Cerebellar nuclear complex (tissue), 1 donor: ENCODE measurements at places on chromosomes 4 and X.
A peak's percentile ranks its signal among the peaks of the same experiment; 100 is the strongest.

- DNase-seq: no peak
These were observed 9.9 kb downstream of the FAM200B start for GRCh38 chr4:15691346-15692135.

DNA sequence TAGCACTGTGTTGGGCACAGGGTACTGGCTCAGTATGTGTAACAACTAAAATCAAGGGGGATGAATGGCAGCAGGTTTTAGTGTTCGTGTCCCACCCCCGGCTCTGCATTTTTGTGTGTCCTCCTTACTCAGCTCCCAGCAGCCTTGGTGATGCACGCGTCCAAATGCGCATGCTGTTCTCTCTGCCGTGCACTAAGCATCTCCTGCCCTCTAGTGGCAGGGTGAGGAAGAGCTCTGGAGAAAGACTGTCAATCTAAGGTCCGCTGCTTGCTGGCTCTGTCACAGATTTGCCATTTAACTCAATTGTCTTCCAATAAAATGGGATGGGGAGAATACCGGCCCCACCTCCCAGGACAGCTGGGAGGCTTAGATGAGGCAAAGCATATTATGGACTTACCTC, 61.4 kb downstream of the WFS1 start:
- no peak for DNase-seq

DNA sequence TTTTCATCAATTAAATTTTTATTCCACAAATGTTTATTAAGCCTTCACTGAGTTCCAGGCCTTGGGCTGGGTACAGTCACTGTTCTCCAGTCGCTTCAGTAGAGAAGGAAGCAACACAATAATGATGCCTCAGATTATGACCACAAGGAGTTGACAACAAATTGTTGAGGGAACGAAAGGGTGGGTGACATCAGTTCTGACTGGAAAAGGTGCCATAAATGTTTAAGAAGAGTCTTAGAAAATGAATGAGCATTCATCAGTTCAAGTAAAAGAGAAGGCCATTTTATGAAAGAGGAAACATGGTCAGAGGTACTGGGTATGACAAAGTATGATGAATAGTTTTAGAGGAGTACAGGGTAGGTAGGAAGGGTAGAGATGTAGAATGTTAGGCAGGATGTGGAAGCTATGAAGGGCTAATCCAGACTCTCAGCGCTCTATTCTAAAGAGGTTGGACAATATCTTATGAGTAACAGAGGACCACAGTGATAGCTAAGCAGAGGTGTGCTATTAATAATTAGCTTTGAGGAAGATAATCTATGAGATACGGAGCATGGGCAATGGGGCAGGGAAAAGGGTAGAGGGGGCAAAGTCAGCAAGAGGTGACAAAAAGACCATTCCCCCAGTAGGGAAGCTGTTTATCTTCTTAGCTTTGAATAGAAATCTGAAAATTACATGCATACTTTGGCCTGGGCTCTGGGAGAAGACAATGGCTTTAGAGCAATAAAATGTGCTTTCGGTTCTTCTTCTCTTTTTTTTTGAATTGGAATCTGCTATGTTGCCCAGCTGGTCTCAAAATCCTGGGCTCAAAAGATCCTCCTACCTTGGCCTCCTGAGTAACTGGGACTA, 20.4 kb downstream of the AFP start:
- no peak for DNase-seq

- DNase-seq: no peak
These were observed 37.3 kb downstream of the ACOX3 start for GRCh38 chr4:8403173-8403753.

DNA sequence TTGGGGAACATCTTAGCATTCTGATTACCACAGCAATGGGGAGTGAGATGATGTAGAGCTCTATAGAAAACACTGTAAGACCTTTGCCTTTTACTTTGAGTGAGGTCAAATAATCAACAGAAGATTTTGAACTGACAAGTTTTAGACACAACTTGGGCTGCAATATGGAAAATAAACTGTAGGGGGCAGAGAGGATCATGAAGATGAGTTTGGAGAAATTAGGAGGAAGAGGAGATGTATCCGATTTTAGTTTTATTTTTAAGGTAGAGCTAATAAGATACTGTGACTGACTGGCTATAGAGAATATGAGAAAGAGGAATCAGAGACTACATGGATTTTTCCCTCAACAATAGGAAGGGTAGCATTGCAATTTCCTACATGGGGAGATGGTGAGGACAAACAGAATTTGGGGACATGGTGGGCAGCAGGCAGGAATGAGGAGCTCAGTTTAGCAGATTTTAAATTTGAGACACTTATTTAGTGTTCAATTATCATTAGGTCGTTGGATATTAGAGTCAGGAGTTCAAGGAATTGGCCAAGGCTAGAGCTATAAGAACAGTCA, 563.1 kb downstream of the INPP4B start:
- DNase-seq: no peak

DNA sequence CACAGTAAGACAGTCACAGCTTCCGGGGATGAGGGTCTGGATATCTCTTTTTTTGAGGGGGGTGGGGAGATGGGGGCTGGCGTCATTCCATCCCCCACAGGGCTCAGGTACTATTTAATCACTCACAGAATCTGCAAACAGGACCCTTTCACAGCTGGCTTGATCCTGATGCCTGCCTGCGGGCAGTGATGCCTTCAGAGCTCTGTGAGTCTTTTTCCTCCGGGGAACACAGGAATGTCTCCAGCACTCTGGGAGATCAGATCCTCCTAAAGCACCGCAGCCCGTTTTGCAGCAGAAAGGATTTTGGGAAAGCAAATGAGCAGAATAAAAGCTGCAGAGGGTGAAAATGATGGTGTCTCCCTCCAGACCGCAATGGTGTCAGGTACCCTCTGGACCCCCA, 13.2 kb upstream of the SHOX start:
- no peak for DNase-seq

- no peak for DNase-seq
These were observed 6.9 kb downstream of the GUCY1A1 start for GRCh38 chr4:155673453-155673979.

DNA sequence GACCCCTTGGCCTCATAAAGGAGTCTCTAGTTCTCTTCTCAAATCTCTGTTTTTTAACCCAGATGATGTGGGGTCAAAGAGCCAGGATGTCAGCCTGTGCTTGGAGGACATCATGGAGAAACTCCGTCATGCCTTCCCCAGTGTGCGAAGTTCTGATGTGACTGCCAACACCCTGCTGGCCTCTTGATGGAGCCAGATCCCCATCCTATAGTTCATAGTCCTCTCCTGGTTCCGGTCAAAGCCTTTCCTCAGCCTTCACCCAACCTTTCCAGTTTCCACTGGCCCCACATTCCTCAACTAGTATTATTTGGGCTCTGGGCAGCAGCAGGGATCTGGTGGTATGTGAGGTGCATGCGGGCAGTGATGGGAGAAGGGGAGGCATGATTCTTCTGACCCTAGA, 30.7 kb downstream of the TAF7L start:
- DNase-seq: no peak

GRCh38 chr4:6307891-6308290, 38.2 kb downstream of the WFS1 start:
- DNase-seq: peak; percentile 19

GRCh38 chr4:152651473-152652060, 28.2 kb downstream of the TMEM154 start:
- DNase-seq: no peak

DNA sequence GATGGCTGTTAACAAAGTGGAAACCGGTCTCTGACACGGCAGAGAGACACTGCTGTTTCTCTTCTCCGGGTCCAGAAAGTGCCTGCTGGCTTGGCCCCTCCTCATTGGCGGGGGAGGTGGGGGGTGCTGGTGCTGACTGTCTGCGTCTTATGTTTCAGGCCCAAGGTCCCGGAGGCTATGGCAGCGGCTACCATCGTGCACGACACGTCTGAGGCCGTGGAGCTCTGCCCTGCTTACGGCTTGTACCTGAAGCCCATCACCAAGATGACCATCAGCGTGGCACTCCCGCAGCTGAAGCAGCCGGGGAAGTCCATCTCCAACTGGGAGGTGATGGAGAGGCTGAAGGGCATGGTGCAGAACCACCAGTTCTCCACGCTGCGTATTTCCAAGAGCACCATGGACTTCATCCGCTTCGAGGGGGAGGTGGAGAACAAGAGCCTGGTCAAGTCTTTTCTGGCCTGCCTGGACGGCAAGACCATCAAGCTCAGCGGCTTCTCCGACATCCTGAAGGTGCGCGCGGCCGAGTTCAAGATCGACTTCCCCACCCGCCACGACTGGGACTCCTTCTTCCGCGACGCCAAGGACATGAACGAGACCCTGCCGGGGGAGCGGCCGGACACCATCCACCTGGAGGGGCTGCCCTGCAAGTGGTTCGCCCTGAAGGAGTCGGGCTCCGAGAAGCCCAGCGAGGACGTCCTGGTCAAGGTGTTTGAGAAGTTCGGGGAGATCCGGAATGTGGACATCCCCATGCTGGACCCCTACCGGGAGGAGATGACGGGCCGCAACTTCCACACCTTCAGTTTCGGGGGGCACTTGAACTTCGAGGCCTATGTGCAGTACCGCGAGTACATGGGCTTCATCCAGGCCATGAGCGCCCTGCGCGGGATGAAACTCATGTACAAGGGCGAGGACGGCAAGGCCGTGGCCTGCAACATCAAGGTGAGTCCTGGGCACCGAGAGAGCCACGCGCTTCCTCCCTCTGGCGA, 2.2 kb downstream of the AKAP17A start:
- no peak for DNase-seq

GRCh38 chr4:176320976-176321361, 1.2 kb downstream of the SPCS3 start:
- DNase-seq: no peak

DNA sequence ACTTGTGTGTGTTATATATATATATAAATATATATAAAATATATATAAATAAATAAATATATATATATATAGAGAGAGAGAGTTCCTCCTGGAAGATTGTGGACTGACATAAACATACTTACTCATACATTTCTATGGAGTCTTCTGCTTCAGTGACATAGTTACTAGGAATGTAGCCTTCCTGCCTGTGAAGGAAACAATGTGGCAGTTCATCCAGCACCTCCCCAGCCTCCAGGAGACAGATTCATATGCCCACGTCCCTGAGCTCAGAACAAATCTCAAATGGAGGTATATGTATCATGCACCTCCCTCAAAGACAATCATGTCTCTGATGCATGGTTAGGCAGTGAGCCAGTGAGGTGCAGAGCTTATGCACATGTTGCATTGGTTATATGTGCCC, 11.4 kb upstream of the TIMM8A start:
- no peak for DNase-seq

- no peak for DNase-seq
These were observed 47.7 kb downstream of the FGFRL1 start for GRCh38 chr4:1058997-1059665.

GRCh38 chr4:116088771-116089170, 975.4 kb upstream of the NDST4 start:
- no peak for DNase-seq

- DNase-seq: no peak
These were observed 2.7 kb downstream of the FAT4 start for GRCh38 chr4:125317525-125317877.

- DNase-seq: no peak
These were observed 143.8 kb upstream of the OTUD4 start for GRCh38 chr4:145324161-145324560.

- no peak for DNase-seq
These were observed 5.1 kb upstream of the PLCXD1 start for GRCh38 chrX:275967-276580.

DNA sequence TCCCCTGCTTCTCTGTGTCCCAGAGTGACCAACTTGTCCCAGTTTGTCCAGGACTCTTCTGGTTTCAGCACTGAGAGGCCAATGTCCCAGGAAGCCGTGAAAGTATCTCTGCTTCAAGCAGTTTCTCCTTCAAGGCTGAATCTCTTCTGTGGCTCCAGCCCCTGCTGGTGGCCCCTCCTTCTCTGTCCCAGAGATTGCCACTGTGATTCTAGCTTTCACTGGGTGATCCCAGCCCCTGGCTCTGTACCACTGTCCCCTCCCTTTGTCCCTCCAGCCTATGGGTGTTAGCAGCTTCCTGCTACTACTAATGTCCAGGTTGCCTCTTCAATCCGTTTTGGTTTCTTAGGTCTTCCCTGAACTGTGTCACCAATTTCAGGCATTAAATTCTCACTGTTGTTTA, 70.5 kb downstream of the SOX3 start:
- DNase-seq: no peak

DNA sequence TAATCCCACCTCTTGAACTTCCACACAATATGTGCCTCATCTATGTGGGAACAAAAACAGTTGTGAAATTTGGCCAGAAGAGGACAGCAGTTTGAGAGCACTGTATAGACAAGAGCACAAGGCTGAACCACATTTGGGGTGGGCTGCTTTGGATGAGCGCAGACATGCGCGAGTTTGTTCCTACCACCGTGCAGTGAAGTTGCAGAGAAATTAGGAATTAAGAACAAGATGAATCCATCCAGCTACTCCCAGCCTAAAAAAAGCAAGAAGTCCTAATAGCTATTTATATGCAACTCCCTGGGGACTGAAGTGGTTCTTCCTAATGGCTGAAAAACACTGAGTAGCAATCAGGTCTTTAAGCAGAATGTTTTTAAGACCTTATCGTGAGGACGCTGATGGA, 1.0 kb downstream of the GAB3 start:
- DNase-seq: no peak

- no peak for DNase-seq
These were observed 121.7 kb downstream of the FAM53A start for GRCh38 chr4:1562371-1562770.

DNA sequence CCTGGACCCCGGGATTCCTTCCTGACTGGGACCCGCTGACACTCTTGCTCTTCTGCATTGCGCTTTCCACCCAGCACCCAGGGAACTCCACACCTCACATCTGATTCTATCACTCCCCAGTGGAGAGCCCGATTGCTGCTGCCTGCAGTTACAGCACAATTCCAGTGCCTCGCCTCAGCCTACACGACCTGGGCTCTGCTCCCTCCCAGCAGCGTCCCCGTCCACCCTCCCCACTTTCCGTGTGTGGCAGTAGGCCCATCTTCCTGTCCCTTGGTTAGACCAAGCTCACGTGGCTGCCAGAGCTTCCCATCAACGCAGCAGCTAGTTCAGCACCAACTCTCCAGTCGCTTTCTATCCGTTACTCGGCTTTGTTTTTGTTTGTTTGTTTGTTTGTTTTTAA, 66.6 kb upstream of the SORBS2 start:
- no peak for DNase-seq

DNA sequence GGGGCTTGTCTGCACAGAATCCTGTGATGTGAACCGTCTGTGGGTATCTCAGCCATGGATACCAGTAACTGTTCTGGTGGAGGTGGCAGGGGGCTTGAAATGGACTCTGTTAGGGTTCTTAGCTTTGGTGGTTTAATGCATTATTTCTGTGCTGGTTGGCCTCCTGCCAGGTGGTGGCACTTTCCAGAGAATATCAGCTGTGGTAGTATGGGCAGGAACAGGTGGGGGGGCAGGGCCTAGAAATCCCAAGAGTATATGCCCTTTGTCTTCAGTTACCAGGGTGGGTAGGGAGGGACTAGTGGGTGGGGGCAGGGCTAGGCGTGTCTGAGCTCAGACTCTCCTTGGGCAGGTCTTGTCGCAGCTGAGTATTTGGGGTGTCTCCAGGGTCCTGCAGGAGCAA, 106.7 kb downstream of the KIT start:
- DNase-seq: no peak

GRCh38 chr4:40121515-40121914, 64.9 kb downstream of the N4BP2 start:
- DNase-seq: no peak
